ENCODE measurements at places on chromosomes 1 and 21.

GRCh38 chr1:63325279-63325985 is 3.1 kb downstream of the FOXD3 start:
- no peak for DNase-seq

DNA sequence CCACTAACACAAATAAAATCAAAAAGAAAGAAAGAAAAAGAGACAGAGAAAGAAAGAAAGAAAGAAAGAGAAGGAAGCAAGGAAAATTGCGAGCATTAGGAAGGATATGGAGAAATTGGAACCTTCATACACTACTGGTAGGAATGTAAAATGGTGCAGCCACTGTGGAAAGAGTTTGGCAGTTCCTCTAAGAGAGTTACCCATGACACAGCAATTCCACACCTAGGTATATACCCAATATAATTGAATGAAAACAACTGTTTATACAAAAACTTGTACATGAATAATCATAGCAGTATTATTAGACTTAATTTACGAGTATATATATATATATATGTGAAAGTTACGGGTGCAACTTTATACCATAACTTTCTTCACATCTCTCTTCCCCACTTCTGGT is 4.1 kb upstream of the LYPD8 start:
- no peak for DNase-seq

DNA sequence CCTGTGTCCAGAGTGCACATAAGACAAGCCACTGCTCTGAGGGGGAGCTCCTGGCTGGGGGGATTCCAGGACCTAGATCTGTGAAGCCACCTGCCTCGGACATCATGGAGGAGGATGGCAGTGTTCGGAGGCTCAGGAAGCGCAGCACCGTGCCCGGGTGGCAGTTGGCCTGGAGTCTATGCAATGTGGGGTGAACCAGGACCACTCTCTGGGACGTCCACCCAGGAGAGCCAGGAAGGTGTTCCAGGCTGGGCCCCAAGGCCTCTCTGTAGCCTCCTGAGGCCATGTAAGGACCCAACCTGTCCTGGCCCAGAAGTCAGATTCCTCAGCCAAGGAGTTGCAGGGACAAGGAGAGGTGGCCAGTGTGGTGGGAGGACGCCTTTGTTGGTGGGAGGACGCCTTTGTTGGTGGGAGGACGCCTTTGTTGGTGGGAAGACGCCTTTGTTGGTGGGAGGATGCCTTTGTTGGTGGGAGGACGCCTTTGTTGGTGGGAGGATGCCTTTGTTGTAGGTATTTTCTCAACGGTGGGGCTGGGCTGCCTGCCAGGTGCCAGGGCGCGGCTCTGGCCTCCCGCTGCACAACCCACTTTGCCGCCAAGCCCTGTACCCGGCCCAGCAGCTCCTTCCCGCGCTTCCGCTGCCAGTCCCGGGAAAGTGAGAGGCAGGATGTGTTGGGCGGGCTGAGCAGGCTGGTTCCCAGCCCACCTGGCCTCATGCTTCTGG is 30.6 kb upstream of the BMP8B start:
- no peak for DNase-seq

GRCh38 chr1:159056069-159056698 is 20.4 kb downstream of the AIM2 start:
- DNase-seq, result no peak

DNA sequence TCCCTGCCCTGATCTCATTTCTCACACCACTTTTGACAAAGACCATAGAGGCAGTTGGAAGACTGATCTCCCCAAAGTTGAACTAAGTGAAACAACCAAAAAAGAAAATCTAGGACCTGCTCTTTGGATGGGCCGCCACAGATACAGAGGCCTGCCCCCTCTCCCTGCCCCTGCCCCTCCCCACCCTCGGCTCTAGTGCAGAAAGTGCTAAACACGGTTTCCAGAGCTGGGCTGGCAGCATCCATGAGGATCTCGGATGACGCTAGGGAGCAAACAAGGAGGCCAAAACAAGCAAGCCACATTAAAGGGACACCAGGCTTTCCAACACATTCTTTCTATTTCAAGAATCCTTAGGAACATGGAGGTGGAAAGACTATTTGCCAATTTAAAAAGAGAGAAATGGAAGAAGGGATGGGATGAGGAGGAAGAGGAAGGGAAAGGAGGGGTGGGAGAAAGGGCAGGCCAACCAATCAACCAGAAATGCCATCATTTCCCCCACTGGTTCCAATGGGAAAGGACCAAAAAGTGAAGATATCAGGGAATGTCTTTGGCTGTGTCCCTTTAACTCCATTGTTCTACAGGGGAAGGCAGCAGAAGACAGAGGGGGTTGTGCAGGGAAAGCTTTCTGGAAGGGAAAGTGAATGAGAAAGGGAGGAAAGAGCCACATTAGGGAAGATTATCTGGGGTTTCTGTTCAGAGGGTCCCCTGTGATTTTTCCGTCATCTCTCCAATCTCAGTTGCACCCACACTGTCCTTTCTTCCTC is 38.3 kb upstream of the GOLT1A start:
- DNase-seq, result no peak

GRCh38 chr1:77322061-77322900 is 40.5 kb downstream of the AK5 start:
- no peak for DNase-seq

DNA sequence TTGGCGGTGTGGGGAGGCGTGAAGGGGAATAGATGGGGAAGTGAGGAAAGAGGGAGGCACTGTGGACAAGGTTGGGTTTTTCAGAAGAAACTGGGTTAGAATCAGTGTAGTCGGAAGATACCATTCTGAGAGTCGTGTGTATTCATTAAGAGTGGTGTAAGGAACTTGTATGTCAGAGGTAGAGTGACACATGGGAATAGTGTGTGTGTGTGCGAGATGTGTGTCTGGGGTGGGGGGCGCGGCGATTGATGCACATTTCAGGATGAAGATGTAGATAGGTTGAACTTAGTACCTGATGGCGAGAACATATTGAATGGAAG is 878 bp downstream of the SMG7 start:
- DNase-seq, result no peak

GRCh38 chr1:154352245-154352580 is 26.9 kb downstream of the ATP8B2 start:
- no peak for DNase-seq

GRCh38 chr1:157288996-157289395 is 150.8 kb upstream of the ETV3 start:
- DNase-seq, result no peak

DNA sequence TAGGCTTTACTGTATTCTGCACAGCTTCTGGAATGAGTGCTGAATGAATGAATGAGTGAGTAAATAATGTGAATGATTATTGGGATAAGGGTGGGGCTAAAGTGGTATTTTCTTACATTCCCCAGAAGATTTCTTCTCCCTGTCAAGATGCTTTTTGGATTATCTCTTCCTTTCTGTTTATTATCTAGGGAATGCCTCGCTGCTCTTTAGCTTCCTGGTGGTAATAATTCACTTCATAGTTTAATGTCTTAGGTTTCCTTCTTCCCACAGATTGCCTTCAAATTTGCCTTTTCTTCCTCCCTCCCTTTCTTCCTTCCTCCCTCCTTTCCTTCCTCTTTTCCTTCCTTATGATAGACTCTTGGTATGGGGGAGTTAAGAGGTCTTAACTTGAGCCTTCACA is 24.0 kb downstream of the DDR2 start:
- no peak for DNase-seq

DNA sequence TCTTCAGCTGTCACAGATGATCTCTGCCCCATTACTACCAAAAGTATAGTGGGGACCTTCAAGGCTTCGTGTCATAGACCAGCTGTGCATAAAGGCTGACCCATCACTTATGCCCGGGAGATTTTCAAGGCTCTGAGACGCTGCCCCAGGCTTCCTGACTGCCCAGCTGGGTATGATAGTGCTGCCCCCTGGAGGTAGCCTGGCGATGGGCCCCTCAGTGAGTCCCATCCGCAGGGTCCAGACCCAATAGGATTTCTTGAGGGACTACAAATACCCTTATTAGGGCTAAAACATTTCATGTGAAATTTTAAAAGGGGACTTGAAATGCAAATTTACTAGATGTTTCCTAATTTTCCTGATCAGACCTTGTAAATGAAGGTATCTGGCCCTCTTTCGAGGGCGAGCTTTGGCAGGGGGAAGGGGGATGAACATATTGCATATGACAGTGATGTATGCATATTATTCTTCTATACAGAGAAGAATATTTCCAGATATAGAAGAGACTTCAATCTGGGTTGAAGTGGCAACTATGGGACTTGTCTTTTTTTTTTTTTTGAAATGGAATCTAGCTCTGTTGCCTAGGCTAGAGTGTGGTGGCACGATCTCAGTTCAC is 11.7 kb upstream of the FCMR start:
- DNase-seq, result peak; percentile 72

GRCh38 chr1:18384471-18384870 is 96.3 kb upstream of the KLHDC7A start:
- no peak for DNase-seq

GRCh38 chr1:3391711-3392110 is 62.8 kb upstream of the ARHGEF16 start:
- DNase-seq, result no peak

DNA sequence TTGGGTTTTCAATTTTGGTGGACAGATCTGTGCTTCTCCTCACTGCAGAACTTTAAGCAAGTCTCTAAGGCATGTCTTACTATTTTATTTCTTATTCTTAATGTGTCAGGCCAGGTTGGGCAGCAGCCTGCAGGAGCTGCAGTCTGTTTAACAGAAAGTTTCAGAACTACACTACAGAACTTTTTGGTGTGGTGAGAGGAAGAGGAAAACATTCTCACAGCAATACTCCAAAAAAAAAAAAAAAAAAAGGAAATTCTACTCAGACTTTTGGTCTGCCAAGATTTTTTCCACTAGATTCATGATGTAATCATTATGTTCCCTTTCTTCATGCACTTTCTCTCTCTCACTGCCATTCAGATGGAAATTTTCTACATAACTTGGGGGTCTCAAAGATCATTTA is 255.2 kb downstream of the COL11A1 start:
- no peak for DNase-seq

- no peak for DNase-seq
Observed at GRCh38 chr1:204830747-204831146, 39.9 kb upstream of the NFASC start.

Measured in CD8-positive, alpha-beta T cell (primary cell).